ENCODE measurements at places on chromosomes 4 and X. TPM values are rescaled to one million over a fixed set of nuclear protein-coding genes. Genes with fewer than 3 reads are reported as not detected.

Gene MAGEA11
- total RNA-seq, result not detected

Gene SAGE1
- total RNA-seq, result not detected

Gene SLC10A6
- total RNA-seq, result not detected

Gene TCEAL6
- not detected for total RNA-seq

Gene TENM3
- not detected for total RNA-seq

Gene ZNF718
- total RNA-seq, result 27.1 TPM

DNA sequence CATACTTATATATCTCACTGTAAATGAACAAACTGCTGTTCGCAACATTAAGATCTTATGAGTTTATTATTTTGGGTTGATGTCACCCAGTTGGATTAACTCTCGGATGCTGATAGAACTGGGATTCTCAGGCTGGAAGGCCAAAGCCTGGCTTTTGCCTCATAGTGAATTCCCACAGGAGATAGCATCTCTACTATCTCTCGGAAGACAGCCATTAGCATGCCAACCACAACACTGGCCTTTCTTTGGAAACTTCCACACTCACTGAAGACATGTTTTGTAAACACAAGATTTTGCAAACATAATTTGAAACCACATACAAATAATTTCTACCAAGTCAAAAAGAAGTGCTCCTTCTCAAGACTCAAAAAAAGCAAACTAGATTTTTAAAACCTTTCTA is 4.5 kb upstream of the ATP6AP2 start:
- DNase-seq, result no peak

GRCh38 chr4:144583658-144584057 is 62.3 kb upstream of the HHIP start:
- no peak for DNase-seq

DNA sequence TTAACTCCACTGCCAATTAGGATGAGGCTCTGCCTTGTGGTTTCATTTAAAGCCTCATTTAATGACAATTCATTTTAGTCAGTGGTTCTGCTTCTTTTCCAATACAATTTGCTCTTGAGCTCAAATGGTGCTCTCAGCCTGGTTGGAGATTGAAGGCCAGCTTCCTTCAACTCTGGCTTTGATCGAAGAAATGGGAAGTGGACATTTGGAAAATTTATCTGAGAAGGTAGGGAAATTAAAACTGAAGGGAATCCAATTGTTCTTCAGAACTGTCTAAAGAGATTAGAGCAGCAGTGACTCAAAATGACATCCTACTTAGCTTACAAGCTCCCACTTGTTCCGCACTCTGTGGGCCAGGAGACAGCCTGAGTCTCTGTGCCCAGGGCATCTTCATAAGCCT is 206.8 kb downstream of the SMARCA1 start:
- no peak for DNase-seq

- DNase-seq, result no peak
Measured at GRCh38 chr4:168631241-168632162, 134.7 kb downstream of the PALLD start.

GRCh38 chr4:45241976-45242375 is 515.6 kb upstream of the GNPDA2 start:
- DNase-seq, result no peak

- no peak for DNase-seq
Measured at GRCh38 chr4:116881077-116881476, 204.3 kb downstream of the TRAM1L1 start.
